ENCODE measurements at places on chromosomes 4 and X.

DNA sequence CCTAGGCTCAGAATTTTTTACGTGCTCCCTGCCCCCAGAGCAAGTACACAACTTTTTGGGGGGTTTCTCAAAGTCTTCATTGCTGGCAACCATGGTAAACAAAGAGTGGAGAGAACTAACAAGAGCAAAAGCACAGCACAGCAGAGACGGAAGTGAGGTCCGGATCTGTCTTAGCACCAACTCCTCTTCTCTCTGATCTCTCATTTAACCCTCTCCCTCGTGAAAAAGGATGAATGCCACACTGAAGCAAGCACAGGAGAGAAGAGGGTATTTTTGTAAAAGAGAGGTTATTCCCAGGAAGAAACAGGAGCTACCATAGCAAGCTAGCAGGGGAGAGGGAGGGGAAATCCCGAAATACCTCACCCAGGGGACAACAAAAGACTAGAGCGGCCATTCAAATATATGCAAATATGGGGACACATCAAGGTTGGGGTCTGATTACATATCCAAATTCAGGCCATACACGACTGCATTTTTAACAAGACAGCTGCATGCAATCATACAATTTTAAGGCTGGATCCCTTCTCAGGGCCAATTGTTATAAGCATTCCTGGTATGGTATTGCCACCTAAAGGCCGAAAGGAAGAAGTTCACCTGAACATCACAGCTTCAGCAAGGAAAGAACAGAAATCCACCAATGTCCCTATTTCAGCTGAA, 46.6 kb downstream of the CD40LG start:
- peak; percentile 27 for DNase-seq

GRCh38 chr4:10737337-10737736, 52.8 kb upstream of the CLNK start:
- DNase-seq = no peak

GRCh38 chr4:71692198-71692597, 91.7 kb downstream of the GC start:
- no peak for DNase-seq

DNA sequence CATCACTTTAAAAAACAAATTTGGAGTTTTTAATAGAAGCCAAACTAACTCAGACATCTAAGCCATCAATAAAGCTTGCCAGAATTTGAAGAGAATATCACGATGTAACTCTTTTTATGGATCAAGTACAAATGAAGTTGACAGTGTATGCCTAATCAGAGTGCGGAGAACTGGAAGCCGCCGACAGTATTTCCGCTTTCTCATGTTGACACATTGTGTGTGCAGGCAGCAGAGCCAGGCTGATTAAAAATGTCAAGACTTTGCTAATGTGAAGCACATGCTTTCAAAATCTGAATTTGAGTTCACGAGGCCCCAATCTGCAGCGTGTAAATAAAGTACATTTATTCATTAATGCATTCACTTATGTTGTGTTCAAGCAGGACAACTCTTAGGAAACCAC, 161.2 kb downstream of the TENM3 start:
- DNase-seq = no peak

- no peak for DNase-seq
Measured at GRCh38 chr4:133498149-133498548, 349.1 kb downstream of the PCDH10 start.
